GM23248 (cell line): ENCODE measurements at places on chromosomes 16 and 17. TPM values are rescaled to one million over a fixed set of nuclear protein-coding genes. Genes with fewer than 3 reads are reported as not detected.

- H3K4me3 ChIP-seq = no peak overlapping the region
- H3K27ac ChIP-seq = no peak overlapping the region
- H3K36me3 ChIP-seq = no peaks in the 10 kb centered on the region
- H3K27me3 ChIP-seq = peaks cover 18% of the 10 kb centered on the region
- no peak for DNase-seq
Measured at GRCh38 chr17:29061036-29061435, 18.1 kb downstream of the PIPOX start.

DNA sequence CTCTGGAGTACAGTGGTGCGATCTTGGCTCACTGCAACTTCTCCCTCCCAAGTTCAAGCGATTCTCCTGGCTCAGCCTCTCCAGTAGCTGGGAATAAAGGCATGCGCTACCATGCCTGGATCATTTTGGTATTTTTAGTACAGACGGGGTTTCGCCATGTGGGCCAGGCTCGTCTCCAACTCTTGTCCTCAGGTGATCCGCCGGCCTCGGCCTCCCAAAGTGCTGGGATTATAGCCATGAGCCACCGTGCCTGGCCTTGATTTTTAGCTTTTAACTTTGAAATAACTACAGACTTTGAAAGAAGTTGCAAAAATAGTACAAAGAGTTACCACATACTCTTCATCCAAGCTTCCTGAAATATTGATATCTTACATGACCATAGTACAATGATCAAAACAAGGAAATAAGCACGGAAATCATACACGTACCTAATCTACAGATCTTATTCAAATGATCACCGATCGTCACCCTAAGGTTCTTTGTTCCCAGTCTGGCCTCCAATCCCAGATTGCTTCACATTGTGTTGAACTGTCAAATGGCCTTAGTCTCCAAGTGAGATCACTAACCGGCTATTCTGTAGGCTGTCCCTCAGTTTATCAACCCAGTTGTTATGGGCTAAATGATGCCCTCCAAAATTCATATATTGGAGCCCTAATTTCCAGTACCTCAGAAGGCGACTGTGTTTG, 18.4 kb downstream of the NPIPA1 start:
- no peak for DNase-seq
- H3K36me3 ChIP-seq = no peaks in the 10 kb centered on the region
- H3K4me1 ChIP-seq = no peaks in the 10 kb centered on the region
- no peaks in the 10 kb centered on the region for H3K27me3 ChIP-seq
- H3K4me3 ChIP-seq = no peak overlapping the region

DNA sequence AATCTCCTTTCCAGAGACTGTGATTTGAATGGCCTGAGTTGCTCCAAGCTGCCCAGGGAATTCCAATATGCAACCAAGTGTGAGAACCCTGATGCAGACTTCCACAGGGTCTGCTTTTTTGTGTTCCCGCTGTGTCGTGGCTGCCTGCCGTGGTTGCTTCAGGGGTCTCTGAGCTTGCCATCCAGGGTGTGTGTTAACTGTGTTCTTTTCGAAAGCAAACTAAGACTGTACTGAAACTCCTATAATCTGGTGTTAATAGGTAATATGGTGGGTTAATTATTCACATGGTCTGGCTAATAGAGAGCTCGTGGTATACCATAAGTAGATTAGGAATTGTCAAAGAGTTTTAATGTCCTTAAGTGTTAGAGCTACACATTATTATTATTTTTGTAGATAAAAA, 20.7 kb downstream of the UBN1 start:
- no peak overlapping the region for H3K27ac ChIP-seq
- no peak overlapping the region for H3K4me3 ChIP-seq
- no peaks in the 10 kb centered on the region for H3K4me1 ChIP-seq
- 0 out of 2 replicates have a peak, but pooled peaks cover 12% of the 10 kb centered on the region for H3K36me3 ChIP-seq

DNA sequence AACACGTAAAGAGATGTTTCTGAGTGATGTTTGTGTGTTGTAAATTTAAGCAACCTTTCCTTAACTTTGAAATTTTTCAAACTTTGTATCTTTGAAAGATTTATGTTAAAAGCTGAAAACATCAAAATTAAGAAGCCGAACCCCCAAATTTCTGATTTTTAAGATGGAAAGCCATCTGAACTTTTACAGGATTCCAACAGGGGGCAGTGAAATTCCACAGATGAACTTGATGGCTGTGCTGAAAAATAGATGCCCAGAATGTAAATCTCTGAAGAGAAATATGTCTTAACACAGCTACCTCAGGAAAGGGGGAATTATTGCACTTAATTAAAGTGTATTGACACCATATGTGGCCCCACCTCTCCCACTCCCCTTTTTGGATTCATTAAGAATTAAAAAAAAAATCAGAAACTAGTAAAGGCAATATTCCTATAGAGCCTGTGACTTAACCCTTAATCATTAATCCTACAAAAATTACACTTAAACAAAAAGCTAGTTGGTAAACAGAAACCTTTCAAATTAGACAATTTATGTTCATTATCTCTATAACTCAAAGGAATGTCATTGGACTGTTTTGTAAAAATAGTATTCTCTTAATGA, 597.9 kb downstream of the KCNJ2 start:
- H3K27me3 ChIP-seq = no peaks in the 10 kb centered on the region
- H3K36me3 ChIP-seq = no peaks in the 10 kb centered on the region
- no peak overlapping the region for H3K4me3 ChIP-seq
- no peak overlapping the region for H3K27ac ChIP-seq
- no peaks in the 10 kb centered on the region for H3K4me1 ChIP-seq

DNA sequence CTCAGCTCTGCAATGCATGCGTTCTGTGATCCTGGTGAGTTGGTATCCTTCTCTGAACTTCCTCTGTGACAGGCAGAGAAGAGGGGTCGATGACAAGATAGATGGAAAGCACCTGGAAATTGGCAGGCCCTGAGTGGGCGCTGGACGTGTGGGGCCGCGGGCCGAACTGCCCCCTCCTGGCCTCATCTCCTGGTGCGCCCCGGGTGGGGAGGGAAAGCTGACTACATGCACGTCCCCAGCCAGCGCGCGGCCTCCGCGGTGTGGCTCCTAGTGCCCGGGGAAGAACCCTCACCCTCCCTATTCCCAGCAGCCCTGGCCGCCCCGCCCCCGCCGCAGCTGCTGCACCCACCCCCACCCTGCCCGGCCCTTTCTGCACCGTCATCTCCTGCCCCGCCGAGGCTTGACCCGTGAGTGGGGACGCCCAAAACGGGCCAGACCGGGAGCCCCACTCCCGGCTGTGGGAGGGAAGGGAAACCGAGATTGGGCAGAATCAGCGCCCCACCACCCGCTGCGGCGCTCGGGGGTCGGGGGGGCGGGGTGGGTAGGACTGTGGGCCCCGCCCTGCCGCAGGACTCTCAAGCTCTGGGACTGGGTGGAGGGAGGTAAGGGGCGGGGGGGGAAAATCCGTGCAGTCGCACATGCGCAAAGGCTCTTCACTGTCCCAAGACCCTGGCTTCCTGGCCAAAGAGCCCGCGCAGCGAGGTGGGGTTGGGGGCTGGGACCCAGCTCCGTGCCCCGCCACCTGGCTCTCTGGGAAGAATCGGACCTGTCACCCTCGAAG, at the start of gene NOL3:
Gene NOL3, plus strand, starts transcription at position 371 of the 781 bp plus-strand sequence.
- DNase-seq = peak; percentile 88
- H3K4me3 ChIP-seq = peak within 1 kb of the TSS; percentile 74
- no peaks in the 10 kb centered on the region for H3K27me3 ChIP-seq

DNA sequence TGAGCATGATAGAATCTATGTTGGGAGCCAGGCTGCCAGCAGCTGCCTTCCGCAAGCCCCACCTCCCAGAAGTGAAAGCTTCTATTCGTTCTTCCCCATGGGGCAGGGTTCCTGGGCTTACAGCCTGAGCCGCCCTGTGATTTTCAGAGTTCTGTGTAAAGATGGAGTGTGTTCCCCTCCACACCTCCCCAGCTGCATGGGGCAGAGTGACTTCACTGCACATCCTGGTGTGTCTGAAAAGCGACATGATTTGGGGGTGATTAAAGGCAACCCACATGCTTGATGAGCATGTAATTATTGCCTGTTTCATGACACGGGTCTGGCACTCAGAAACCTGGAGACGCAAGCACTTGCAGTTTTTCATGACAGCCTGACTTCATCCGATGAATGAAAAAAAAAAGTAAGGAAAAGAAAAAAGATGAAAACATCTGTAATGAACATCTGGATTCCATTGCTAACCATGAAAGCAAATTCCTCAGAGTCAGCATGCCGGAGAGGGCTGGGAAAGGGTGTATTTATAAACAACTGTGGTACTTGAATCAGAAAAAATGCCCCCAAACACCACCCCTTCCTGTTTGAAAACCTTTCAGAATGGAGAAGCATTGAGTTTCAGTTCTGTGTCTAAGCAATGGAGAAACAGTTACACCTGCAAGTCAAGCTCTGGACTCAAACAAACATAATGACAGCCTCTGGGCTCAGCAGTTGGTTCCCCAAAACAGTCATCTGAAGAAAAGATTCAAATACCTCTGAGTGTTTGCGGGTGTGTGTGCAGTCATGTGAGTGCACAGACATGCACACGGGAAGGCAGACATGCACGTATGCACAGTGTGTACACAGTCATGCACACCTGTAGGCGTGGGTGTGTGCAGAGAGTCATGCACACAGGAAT, 266.0 kb downstream of the ENGASE start:
- no peaks in the 10 kb centered on the region; the same call in 1 of the 2 replicates for H3K27me3 ChIP-seq
- no peaks in the 10 kb centered on the region for H3K4me1 ChIP-seq
- H3K27ac ChIP-seq = no peak overlapping the region
- no peaks in the 10 kb centered on the region for H3K36me3 ChIP-seq

Gene TLCD3A
- 48.9 and 56.4 TPM in 2 replicates for total RNA-seq
